ENCODE measurements at places on chromosomes 7 and 10.

GRCh38 chr7:131502810-131503508, 53.5 kb downstream of the PODXL start:
- DNase-seq = no peak

- no peak for DNase-seq
These were observed 128.4 kb downstream of the ABCA13 start for GRCh38 chr7:48299580-48300169.

GRCh38 chr10:111822661-111823060, 360.9 kb downstream of the GPAM start:
- no peak for DNase-seq

GRCh38 chr7:126819197-126819484, 433.6 kb downstream of the GRM8 start:
- no peak for DNase-seq

DNA sequence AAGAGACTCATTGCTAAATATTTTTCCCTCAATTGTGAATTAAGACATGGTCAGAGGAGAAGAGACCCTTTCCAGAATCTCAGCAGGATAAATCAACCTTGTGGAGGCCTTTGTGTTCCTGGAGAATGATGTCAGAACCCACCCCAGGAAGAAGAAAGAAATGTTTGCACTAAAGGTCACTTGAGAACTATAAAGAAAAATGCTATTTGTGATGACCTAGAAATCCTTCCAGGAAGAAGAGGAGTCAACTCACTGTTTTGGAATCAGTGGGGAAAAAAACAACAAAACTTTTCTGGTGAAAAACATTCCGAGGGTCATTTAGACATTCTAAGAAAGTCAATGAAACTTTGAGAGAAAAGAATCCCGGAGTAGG, 129.1 kb upstream of the ANKRD1 start:
- no peak for DNase-seq

All from stimulated activated CD4-positive, alpha-beta T cell treated with anti-CD3 and anti-CD28 coated beads, Interleukin-1b, Interleukin-23, amount 100 ng/mL, for 24 hours (primary cell).